ENCODE measurements at places on chromosomes 1 and 21.

- DNase-seq = no peak
These were observed 31.1 kb upstream of the ARHGEF16 start for GRCh38 chr1:3423245-3423829.

- DNase-seq = no peak
These were observed 350.9 kb downstream of the ST6GALNAC3 start for GRCh38 chr1:76425201-76426145.

DNA sequence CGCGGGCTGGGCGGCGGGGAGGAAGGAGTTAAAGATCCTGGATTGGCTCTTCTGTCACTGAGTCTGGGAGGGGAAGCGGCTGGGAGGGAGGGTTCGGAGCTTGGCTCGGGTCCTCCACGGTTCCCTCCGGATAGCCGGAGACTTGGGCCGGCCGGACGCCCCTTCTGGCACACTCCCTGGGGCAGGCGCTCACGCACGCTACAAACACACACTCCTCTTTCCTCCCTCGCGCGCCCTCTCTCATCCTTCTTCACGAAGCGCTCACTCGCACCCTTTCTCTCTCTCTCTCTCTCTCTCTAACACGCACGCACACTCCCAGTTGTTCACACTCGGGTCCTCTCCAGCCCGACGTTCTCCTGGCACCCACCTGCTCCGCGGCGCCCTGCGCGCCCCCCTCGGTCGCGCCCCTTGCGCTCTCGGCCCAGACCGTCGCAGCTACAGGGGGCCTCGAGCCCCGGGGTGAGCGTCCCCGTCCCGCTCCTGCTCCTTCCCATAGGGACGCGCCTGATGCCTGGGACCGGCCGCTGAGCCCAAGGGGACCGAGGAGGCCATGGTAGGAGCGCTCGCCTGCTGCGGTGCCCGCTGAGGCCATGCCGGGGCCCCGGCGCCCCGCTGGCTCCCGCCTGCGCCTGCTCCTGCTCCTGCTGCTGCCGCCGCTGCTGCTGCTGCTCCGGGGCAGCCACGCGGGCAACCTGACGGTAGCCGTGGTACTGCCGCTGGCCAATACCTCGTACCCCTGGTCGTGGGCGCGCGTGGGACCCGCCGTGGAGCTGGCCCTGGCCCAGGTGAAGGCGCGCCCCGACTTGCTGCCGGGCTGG lies at the start of gene NPR1:
NPR1 (plus strand) TSS at position 170 of the 818 bp plus-strand sequence; CDS start at position 591, 421 bp downstream.
- DNase-seq = no peak

- DNase-seq = no peak
These were observed 16.8 kb downstream of the GNG4 start for GRCh38 chr1:235632506-235633401.

DNA sequence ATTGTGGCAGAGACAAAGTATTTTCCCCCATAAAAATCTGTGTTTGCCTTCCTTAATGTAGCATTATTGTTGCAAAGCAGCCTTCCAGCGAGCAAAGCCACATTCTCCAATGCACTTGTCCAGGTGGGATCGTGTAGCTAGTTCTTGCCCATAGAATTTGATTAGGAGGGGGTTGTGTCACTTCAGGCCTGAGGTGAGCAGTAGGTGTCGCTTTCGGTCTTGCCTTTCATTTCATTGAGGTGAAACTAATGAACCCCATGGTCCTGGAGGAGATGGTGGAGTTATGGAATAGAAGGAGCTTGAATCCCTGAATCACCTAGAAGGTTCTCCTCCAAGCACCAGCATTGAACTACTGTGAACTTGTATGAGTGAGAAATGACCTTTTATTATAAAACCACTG lies 318.9 kb upstream of the PBX1 start:
- DNase-seq = no peak

DNA sequence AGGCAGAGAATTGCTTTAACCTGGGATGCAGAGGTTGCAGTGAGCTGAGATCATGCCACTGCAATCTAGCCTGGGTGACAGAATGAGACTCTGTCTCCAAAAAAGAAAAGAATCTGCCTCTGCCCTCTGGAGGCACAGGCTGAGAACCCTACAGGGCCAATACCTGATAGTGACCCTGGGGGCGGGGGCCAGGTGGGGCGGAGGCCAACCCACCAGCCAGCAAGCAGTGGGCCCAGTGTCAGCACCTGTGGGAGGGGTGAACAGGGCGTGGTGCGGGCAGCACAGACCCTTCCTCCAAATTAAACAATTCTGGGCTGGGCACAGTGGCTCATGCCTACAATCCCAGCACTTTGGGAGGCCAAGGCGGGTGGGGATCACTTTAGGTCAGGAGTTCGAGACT lies 19.0 kb upstream of the PLEKHG5 start:
- no peak for DNase-seq

DNA sequence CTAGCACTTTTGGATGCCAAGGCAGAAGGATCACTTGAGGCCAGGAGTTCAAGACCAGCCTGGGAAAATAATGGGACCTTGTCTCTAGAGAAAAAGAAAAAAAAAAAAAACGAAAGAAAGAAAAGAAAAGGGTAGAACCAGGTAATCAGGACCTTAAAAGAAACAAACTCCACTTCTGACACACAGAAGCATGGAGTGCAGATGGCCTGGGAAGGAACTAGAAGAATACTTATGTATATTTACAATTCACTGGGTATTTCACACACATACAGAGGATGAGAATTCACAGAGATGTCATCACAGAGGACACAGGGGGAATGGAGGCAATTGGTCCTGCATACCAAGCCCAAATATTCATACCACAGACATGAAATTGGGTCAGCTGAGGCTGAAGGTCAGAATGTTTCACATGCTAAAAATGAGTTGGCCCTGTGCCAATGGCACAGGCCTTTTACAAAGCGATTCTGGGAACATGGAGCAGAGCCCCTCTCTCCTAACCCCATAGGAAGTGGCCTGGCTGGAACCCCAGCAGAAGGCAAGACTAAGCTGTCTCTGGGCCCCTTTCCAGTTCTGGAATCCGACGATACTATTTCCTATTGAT lies 4.4 kb downstream of the B4GALT3 start:
- DNase-seq = no peak

- no peak for DNase-seq
These were observed 25.6 kb downstream of the CDK18 start for GRCh38 chr1:205530116-205530515.
